CD4-positive, alpha-beta T cell treated with Interleukin-2 at 100 ng/mL for 4 hours (primary cell): ENCODE measurements at places on chromosomes 1 and 21.

DNA sequence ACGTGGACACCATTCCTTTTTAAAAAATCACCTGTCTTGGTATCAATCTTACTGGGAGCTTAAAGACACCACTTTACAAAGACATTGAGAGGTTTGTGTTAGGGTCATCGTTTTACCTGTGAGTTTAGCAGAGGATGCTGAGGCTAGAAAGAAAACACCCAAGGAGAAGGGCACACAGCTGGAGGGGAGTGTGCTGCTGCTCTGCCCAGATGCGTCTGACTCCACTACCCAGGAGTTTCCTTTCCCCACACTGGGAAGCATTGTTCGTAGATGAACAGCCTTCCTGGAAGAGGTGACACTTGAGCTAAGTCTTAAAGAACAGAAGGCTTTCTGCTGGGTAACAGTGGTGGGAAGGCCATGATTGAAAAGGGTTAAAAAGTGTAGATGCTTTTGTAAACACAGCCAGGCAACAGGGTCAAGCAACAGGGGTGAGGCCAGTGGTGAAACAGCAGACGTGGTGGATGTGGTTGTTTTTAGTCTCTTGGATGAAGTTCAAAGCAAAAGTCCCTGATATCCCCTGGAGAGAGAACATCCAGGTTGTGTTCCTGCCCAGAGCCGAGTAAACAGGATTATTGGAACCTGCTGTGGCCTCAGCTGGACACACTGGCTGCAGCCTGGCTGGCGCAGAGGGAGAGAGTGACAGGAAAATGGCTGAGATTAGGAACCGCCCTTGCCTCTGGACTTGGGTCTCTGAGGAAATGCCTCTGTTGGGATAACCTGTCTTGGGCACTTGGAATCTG, 198.6 kb upstream of the JUN start:
- no peak for DNase-seq

- no peak for DNase-seq
Observed at GRCh38 chr1:3978196-3978989, 78.3 kb upstream of the C1orf174 start.

DNA sequence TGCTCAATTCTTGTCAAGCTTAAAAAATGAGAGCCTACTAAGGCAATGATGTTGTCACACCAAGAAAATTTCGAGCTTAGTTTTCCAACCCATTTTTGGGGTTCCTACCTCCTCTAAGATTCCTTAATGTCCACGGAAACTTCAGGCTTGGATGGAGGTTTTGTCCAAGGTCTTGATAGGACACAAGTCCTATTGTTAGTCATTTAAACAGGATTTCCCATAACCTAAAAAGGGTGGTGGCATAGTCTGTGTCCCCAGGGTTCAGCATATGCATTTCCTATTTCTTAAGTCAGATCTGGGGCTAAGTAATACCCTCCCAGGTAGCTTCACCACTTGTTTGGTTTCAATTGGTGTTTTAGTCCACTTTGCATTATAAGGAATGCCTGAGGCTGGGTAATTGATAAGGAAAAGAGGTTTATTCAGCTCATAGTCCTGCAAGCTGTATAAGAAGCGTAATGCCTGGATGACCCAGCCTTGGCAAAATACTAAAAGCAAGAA, 10.9 kb upstream of the PADI2 start:
- DNase-seq: no peak

DNA sequence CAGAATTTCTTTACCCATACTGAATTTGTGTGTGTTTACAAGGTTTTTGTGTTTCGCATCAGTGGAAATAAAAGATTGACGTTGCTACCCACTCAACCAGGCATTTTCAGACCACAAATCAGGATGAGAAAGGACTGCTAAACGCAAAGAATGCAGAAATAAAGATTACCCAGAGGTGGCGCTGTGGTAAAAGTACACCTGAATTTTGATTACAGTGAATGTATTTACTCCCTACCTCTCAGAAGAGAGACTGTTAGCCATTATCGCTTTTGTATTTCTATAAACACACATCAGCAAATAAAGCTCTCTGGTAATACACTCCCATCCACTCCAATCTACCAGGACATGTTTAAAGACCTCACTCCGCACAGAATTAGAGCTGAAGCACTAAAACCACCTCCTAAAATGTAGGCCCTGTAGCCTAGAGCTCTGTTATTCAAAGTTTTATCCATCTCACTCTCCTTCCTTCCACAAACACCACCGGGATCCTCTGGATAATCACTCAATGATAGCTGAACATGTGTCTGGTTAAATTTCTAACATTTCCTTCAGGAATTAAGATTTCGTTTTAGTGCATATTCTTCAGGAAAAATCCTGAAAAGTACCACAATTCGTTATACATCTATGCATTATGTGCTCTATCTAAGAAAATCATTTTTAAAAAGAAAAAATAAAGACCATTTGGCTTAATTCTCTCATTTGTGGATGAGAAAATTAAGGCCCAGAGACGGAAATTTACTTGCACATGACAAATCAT, 2.5 kb upstream of the LMO4 start:
- DNase-seq: peak; percentile 81

DNA sequence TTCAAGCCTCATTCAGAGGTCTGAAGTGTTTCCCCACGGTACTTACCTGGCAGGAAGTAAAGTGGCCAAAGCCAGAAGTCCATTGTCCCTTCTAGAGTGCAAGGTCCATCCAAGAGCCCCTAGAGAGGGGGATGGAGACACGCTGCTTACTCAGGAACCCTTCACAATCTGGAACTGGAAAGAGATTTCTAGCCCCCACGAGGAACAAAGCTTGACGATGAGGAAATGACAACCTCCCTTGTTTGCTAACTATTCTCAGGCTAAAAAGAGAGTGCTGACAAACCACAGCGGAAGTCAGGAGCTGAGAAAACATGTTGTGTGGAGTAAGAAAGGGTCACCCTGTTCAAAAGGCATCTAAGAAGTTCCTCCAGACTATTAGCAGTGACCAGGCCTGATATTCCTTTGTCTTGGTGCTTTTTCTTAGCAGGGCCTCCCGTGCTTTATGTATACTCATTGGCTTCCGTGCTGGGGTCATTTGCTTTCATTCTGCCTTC, at the start of gene FCMR:
Gene FCMR (minus strand): TSS at position 170 of the 494 bp plus-strand sequence. CDS start 87 bp downstream, at position 83.
- DNase-seq: peak; percentile 66

- DNase-seq: no peak
Observed at GRCh38 chr1:54887665-54888071, 673 bp upstream of the DHCR24 start.

GRCh38 chr1:114482585-114482984, 28.4 kb downstream of the TRIM33 start:
- DNase-seq: peak; percentile 30

DNA sequence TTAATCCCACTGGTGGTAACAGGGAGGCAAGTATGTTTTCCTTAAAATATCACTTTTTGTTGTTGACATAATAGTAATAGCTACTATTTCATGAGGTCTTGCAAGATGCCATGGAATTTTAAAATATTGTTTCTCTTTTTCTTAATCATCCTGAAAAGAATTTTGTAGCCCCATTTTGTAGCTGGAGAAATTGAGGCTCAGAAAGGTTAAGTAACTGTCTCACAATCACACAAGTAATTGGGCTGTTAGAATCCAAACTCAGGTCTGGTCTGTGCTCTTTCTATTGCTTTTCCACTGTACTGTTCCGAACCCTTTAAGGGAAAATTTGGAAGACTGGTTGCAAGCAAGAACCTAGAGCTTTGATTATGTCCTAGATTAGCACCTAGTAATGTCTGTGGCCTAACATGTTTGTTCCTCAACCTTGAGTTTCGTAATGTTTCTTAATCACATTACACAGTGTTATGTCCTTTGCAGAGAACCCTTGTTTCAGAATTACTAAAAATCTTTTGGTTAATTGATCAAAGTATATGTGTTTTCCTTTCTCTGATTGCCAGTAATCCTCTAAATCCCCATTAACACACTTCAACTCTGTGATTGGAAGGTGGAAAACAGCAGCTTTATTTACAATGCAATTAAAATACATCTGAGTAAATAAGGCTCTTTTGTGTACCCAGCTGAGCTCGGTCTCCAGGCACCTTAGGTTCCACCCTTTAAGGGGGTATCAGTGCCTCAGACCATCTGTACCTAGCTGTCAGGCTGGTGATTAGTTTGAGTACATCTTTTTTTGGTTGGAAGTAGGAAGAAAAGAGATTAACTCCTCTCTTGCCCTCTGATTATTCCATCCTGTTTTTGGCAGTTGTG, 10.4 kb downstream of the LRRC42 start:
- no peak for DNase-seq

DNA sequence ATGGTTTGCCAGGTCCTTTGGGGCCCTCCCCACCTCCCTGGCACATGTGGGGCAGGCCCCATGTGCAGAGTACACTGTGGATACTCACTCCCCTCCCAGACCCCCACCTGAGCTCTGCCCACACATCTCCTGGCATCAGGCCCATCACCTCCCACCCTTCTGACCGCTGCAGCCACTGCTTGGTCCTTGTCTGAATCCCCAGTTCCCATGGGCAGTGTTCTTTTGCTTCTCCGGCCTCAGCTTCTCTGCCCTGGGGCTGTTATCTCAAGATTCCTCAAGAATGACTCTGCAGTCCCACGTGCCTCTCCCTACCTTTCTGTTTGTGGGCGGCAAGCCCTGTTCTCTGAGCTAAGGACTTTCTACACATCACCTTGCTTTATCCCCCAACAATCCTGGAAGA, 187.7 kb upstream of the EDN2 start:
- no peak for DNase-seq

DNA sequence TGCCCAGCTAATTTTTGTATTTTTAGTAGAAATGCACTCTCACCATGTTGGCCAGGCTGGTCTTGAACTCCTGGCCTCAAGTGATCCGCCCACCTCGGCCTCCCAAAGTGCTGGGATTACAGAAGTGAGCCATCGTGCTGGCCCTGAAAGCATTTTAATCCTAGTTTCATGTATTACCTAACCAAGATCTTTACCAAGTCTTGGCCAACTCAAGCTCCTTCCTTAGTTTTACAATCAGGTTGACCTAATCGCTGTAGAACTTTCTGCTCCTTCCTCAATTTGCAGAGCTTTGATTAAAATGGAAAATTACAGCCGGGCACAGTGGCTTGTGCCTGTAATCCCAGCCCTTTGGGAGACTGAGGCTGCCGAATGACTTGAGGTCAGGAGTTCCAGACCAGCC, 3.2 kb upstream of the TMEM63A start:
- DNase-seq: no peak

DNA sequence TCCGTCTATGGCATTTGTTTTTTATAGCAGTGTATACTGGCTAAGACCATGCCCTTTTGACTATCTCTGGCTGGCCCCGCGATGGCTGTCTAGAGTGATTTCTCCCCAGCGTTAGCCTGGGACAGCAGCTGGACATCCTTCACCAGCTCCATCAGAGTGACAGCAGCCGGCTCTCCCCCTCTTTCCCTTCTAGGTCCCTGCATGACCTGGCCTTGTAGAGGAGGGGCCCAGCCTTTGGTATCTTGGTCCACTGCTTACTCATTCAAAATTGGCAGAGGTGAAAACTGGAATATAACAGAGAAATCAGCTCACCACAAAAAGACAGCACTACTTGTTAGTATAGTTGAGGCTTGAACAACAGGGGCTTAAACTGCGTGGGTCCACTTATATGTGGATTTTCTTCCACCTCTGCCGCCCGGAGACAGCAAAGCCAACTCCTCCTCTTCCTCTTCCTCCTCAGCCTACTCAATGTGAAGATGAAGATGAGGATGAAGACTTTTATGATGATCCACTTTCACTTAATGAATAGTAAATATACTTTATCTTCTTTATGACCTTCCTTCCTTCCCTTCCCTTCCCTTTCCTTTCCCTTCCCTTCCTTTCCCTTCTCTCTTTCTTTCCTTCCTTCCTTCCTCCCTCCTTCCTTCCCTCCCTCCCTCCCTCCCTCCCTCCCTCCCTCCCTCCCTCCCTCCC, 29.4 kb upstream of the B3GALNT2 start:
- no peak for DNase-seq

DNA sequence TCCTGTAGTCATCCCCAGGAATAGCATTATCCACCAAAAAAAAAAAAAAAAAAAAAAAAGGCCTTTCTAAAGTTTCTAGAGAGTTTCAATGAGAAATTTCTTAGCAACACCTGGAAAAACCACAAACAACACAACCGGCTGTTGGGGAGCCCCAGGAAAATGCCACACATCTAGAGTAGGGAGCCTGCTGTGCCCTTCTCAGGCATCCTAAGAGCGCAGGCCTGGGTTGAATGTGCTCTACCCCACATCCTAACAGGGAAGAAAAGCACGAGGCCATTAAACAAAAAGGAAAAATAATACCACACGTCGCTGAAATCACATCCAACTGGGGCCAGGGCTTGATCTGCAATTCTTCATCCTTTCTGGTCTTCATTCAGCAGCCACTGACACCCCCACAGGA, 367.5 kb downstream of the TGFB2 start:
- no peak for DNase-seq

GRCh38 chr1:151436985-151437384, 22.3 kb downstream of the POGZ start:
- no peak for DNase-seq

DNA sequence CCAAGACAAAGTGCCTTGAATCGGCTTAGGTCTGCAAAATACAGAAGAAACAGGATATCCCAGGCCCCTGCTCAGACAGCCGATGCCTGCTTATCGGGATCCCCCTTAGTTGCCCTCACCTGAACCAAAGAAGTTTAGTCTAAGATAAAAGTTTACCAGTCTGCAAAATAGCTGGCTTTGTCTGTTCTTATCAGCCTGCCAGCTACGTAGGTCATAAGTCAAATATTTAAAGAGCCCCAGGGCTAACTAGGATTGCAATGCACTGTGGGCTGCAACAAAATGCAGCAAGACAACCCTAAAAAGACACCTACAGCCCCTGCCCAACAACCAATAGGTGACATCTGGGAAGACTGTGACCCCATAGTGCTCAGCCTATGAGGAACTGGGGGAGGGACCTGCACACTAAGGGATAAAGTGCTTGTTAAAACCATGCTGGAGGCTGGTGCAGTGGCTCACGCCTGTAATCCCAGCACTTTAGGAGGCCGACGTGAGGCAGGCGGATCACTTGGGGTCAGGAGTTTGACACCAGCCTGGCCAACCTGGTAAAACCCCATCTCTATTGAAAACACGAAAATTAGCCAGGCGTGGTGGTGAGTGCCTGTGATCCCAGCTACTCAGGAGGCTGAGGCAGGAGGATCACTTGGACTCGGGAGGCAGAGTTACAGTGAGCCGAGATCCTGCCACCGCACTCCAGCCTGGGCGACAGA, 27.4 kb downstream of the LRRC3 start:
- DNase-seq: no peak

DNA sequence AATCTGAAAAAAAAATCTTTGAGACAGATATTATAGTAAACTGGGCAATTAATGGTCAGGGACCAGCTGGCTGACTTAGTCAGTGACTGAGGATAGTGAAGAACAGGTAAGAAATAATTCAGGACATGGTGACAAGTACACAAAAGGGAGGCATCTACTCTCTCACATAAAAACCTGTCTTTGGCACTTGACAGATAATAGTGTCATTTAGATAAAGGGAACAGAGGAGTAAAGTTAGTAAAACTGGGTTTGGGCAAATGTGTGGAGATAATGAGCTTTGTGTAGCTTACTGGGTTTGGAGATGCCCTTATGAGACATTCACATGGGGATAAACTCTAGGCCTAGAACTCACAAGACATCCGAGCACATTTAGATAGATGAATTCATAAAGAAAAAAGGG, 4.0 kb downstream of the SSX2IP start:
- DNase-seq: no peak

DNA sequence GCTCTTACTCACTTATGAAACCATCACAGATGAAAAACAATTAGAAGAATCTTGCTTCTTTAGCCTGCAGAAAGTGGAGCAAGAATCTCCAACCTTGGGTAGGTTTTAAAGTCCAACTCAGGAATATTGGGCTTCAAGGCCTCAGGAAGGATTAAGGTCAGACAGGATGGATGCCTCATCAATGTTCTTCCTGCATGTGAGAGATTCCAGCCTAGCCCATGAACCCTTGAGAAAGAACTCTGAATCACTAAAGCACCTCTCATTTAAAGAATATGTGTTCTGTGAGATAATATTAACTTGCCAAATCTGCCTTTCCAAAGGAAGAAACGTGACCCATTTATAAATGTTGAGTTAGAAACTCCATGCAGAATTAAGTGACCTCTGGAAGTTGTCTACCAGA, 345.2 kb upstream of the CAMK1G start:
- no peak for DNase-seq
